Karpas-422 (cell line): ENCODE measurements at places on chromosomes 3 and 15. TPM values are rescaled to one million over a fixed set of nuclear protein-coding genes. Genes with fewer than 3 reads are reported as not detected.
A peak's percentile ranks its signal among the peaks of the same experiment; 100 is the strongest.

The SEMA3G gene
- 0.11 TPM in 1 of 2 replicates, not detected in the other for total RNA-seq

The TLR9 gene
- 7.4 and 26.5 TPM in 2 replicates for total RNA-seq

The FETUB gene
- total RNA-seq = not detected in 2 replicates

The TMOD2 gene
- 0.72 and 2.6 TPM in 2 replicates for total RNA-seq

The TMCO5A gene
- not detected in 2 replicates for total RNA-seq

The CHRM5 gene
- not detected in 2 replicates for total RNA-seq

DNA sequence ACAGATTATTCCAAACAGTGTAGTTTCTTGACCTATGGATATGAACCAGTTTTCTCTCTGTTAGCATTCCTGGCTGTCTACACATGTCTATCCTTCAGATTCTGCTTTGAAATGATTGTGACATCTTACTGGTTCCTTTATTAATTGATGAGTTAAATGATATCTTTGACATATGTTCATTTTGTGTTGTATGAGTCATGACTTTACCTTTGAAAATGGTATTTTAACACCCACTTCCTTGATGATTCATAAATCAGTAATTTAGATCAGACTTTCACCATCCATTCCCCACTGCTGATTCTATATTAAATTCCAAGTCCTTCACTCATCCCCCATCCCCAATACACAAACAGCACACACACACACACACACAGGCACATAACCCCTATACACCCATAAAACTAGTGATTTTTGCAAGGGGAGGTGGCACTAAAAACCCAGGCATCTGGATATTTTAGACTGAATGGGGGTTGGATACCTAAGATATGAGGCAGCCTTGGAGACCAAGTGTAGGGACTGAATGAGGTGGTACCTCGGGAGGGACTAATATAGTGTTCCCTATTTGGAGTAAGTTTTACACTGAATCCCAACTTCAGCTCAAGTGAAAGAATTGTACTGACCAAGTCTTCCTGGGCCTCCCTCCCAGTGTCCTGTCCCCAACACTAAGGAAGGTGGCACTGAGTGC, 9.7 kb downstream of the CCK start:
- DNase-seq = no peak

DNA sequence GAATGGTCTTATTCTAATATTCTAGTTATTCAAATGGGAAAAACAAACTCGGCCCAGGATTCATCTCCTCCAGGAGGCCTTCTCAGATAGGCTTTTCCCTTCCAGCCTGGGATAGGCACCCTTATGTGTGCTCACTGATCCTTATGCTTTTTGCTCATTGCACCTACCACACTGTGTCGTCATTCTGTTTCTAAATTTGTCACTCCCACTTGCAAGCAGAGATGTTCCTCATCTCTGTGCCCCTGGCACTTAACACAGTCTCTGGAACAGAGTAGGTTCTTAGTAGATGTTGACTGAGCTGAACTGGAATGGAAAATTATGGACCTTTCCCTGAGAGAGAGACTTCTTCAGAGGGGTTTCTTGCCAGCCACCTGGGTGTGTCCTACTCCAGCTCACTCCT, 18.7 kb upstream of the SPG11 start:
- peak; percentile 37 for DNase-seq

GRCh38 chr3:165254812-165255211, 58.6 kb upstream of the SLITRK3 start:
- DNase-seq = peak; percentile 47

- peak; percentile 78 for DNase-seq
These were observed 7.5 kb downstream of the GNB5 start for GRCh38 chr15:52183562-52184173.

DNA sequence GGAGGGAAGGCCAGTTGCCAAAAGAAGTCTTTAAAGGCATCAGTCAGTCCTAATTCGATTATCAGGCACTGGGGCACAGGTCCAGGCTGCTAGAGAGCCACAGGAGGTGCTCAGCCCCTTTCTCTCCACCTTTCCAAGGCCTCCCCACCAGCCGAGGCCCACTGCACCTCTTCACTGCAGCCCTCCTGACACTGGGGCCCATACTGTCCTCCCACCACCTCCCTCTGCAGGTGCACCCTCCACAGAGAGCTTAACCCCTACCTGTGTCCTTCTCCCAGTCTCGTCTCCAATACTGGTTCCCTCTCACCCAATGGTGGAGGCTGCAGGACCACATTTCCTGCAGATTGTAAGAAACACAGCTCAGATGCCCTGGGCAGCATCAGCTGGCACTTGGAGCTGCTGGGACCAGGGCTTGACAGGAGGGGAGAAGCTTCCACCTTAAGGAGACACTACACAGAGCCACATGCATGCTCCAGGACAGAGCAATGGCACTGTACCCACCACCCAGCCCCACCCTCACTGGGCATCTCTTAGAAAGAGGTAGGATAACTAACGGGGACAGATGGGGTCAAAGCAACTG, 81.6 kb upstream of the PRR20G start:
- DNase-seq = no peak

GRCh38 chr3:127997961-127998360, 54.3 kb upstream of the SEC61A1 start:
- no peak for DNase-seq

DNA sequence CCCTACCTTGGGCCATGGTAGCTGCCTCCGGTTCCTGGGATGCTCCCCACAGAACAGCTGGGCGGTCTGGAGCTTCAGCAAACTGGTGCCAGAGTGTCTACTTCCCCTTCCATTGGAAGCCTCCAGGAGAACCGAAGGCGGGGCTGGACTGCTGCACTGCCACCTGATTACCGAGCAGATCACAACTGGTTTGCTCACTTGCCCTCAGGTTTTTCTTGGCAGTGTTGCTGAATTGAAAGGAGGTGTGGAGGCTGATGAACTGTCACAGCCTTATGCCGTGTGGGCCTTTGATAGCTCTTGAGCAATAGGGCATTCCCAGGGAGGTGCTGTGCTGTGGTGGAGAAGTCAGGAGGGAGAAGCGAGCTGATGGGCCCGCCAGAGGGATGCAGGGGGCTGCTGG, at the start of gene TGM5:
TSS of gene TGM5 (minus strand) at position 95 of the 400 bp plus-strand sequence. CDS start at position 16, 79 bp downstream.
- DNase-seq = no peak

GRCh38 chr3:55554634-55555425, 67.7 kb upstream of the WNT5A start:
- peak; percentile 96 for DNase-seq

DNA sequence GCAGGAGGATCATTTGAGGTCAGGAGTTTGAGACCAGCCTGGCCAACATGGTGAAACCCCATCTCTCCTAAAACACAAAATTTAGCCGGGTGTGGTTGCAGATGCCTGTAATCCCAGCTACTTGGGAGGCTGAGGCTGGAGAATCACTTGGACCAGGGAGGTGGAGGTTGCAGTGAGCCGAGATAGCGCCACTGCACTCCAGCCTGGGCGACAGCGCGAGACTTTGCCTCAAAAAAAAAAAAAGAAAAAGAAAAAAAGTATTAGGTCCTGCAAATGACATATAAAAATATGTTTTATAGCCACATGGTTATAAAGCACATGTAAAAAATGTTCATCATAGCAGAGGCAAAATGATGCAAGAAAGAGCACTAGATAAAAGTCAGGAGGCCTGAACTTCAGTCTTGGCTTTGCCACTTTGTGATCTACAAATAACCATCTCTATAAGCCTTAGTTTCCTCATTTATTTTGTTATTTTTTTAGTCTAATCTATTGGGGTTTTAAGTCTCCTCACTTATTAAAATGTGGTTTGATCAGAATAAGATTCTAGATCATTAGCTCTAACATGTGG, 4.9 kb downstream of the SLC12A6 start:
- no peak for DNase-seq
